ENCODE measurements at places on chromosomes 5 and 9.

DNA sequence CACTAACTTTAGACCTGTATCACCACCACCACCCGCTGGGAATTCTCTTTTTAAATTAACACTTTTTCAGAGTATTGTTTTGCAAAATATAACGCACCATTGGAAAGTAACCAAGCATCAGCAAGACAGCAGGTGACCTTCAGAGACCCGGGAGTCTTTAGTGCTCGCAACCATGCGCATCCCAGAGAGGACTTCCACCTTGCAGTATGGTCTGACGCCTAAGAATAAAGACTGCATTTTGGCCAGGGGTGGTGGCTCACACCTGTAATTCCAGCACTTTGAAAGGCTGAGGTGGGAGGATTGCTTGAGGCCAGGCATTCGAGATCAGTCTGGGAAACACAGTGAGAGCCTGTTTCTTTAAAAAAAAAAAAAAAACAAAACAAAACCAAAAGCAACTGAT, 113.8 kb downstream of the MED27 start:
- no peak for DNase-seq

DNA sequence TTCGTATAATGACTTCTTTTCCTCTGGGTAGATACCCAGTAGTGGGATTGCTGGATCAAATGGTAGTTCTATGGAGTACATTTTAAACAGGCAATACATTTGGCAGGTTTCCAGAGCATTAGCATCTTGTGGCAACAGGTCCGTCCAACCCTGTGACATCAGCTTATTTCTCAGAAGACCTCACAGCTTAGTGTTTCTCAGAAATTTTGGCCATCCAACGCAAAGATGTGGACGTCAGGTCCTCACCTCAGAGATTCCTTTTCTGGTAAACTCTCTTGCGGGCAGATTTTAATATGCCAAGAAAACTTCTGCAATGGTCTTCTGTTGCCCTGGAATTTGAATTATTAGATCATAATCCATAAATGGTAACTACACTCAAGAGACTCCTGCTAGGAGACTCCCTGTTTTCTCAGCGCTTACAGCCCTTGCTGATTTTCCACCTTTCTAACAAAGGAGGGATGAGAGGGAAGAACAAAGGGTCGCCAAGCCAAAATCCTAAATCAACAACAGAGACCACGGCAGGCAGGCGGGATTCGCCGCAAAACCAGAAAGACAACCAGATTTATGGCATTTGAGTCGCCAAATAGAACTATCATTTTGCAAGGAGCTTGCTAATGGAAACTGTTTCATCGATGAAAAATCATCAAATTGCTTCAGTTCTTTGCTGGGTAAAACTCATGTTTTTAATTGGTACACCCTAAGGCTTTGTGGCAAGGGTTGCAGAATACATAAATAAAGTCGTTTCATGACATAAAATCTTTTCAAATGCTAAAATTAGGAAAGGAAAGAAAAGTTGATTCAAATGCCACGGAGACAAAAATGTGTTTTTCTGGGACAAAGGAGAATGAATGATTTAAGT, 34.1 kb upstream of the PLPP1 start:
- no peak for DNase-seq

DNA sequence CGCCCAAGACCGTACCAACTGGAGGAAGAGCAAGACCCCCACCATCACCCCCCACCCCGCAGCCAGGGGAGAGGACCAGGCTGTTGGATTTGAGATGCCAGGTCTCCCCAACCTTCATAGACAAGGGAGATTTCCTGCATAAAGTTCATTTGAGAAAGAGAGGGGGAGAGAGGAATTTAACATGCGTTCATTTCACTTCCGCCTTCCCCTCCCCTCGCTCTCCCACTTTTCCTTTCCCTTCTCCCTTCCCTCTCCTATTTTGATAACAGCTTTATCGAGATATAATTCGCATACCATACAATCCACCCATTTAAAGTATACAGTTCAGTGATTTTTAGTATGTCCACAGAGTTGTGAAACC, 4.2 kb upstream of the NKX2-5 start:
- DNase-seq, result no peak

GRCh38 chr5:107169867-107170266, 500.9 kb downstream of the EFNA5 start:
- no peak for DNase-seq

DNA sequence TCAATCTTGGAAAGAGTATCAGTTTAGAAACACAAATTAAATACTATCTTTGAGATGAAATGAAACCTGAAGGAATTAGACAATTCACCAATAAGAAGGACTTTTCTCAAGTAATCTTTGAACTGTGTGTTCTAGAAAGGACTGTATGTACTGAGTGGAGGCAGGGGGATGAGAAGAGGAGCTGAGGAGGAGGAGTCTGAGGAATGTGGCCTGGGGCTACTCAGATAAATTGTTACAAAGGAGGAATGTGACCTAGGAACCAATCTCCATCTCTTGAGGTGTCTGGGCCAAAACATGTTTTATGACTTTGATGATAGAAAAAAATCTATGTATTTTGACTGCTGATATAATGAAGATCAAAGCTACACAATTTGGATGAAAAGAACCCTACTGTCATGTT, 124.3 kb upstream of the ANKRD55 start:
- DNase-seq, result no peak

GRCh38 chr5:15502208-15502607, 2.2 kb downstream of the FBXL7 start:
- no peak for DNase-seq

- no peak for DNase-seq
Measured at GRCh38 chr9:35675204-35675603, 1.5 kb downstream of the CA9 start.

DNA sequence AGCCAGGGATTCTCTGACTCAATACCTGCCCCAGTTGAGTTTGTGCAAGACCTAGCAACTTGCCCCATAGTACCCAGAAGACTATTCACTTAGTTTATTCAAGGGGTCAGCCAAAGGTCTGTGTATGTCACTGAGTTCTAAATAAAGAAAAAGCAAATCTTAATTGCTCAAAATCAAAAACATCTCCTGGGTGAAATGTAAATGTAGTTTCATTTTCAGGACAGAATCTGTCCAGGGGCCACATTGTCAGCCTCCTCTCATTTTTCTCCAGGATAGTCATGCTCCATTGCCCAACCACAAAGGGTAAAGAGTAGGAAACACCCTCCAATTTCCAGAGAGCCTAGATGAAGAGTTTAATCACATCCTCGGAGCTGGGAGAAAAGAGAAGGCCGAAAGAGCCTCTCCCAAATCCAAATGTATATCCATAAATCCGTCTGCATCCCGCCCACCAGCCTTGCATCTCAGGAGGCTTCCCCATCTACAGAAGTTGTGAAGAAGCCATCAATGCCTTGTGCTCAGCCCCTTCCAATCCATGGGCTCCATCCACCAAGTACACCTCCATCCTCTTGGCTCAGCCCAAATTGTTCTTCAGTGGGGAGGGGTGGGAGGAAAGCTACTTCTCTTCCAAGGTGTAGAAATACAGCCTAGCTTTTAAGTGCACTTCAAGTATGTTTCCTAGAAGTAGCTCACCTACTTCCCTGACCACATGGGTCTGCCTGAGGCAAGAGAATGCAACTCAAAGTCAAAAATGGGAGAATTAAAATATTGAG, 26.9 kb downstream of the ADAM19 start:
- DNase-seq, result no peak

GRCh38 chr5:51398875-51399642, 15.8 kb downstream of the ISL1 start:
- DNase-seq, result no peak

GRCh38 chr5:1753490-1753889, 46.1 kb downstream of the MRPL36 start:
- DNase-seq, result no peak

- DNase-seq, result peak; percentile 30
Measured at GRCh38 chr9:110255463-110256379, 586 bp downstream of the TXN start.

DNA sequence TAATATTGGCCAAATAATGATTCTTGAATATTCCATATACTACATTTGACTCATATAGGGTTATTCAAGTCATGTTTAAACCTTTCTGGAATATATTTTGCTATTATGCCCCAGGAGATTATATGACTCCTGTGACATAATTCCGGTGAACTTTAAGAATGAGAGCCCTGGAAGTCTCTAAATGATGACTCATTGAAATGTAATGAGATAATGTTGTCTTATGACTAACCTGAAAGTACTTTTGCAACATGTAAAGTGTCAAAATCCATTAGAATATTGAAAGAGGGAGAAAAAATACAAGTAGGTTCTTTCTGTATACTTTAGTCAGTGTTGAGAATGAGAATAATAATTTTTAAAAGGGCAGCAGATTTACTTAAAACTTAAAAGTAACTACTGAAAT, 830.4 kb downstream of the MAT2B start:
- no peak for DNase-seq

DNA sequence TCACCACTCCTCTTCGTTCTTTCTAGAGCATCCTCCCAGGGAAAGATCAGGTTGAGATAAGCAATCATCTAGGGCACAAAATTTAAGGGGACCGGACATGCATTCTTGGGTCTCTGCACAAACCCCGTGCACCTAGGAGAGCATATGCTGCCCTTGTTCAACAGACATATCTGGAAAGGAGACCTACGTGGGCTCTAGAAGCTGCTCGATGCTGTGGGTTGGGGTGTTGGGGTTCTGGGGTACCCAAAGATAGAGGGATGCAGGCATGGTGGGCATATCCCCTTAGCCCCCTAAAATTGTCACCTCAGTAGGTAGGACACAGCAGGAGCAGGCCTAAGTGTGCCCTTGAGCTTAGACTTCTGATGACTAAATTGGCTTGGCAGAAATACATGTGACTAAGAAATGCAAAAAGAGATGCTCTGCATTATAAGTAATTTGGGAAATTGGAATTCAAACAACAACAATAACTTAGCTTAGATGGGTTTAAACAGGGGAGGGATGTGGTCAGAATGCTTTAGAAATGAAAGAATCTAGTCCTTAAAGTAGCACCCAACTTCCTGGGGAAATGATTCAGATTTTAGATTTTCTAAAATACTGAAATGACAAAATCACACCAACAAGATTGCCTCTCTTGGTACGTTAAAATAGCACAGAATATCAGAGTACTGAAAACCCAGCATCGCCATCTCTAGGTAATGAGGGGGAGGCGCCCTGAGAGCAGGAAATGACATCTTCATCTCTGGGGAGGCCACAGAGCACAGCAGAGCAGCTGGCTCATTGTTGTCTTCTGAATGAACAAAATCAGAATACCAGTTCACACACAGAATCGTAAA, 172.3 kb downstream of the GNA14 start:
- DNase-seq, result no peak

DNA sequence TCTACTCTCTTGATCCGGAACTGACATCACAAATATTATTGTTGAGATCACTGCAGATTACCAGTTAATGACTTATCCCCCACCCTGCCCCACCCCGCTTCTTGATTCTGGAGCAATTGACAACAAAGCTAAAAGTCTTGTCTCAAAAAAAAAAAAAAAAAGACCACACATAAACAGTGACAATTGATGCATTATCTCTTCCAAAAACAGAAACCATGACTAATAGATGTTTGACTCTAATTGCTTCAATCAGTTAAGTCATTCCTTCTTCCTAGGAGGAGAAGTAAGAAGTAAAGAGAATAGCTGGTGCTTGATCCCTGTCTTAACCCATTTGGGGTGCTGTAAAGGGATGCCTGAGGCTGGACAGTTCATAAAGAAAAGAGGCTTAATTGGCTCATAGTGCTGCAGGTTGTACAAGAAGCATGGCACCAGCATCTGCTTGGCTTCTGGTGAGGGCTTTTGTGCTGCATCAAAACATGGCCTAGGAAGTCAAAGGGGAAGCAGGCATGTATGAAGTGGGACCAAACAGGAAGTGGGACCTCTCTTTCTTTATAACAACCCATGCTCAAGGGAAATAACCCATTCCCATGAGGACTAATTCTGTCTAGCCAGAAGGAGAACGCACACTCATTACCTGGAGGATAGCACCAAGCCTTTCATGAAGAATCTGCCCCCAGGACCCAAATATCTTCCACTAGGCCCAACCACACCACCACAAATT, 158.7 kb downstream of the TMEM167A start:
- DNase-seq, result no peak

DNA sequence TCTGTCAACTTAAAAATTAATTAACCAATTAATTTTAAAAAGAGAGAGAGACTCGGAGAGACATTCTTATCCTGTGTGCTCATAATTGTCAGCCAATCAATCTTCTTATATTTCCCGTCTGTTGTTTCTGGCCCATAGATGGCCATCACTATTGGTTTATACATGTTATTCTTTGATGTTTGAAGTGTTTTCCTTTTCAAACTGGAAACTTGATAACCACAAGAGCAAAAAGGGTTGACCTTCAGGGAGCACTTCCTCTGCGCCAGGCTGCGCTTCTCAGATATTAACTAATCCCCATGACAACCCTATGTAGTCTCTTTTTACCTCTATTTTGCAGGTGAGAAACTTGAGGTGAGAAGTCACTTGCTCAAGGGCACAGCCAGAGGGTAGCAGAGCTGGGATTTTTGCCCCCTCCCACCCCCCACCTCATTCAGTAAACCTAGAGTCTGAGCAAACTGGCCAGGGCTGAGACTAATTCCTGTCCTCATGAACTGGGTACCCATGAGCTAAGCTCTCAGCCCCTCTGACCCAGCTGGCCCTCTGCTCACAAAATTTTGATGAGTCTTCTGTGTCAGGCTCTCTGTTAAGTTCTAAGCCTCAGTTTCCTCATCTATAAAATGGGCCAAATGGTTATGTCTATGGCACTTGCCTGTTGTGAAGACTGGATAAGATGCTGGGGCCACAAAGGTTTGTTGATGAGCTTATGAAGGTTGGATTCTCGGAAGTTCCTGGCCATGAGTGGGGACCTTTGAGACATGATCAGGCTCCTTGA, 86.0 kb upstream of the SH3PXD2B start:
- peak; percentile 0 for DNase-seq

DNA sequence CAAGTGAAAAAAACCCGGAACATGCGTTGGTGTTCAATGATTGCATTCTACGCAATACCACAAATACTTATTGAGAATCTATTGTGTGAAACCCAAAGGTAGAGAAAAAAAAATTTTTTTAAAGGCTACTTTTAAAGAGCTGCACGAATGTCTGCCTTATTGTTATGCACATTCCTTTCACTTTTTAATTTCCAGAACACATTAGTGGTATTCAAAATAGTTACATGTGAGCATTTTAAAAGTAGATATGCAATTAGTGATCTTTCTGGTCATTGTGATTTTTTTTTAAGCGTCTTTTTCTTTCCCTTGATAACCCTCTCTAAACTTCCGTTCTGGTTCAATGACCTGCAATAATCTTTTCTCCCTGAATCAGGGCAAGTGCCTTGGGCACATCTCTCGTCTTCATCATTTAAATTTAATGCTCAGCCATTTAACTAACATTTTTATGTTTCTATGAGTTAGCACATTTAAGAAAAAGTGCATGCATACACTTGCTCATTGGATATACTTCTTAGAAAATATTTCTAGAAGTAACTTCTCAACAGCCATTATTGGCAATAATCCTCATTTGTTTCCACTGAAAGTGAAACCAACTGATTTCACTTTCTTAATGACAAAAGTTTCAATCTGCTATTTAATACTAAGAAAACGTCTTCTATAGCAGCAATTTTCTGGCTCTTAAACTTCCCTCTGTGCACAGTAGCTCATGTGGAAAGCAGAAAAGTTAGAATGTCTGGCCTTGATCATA, 80.3 kb downstream of the CDH6 start:
- no peak for DNase-seq

GRCh38 chr5:177312649-177313181, 1.0 kb upstream of the MXD3 start:
- DNase-seq, result no peak

Measured in progenitor cell of endocrine pancreas (in vitro differentiated cells).